Activated CD4-positive, alpha-beta T cell treated with anti-CD3 and anti-CD28 coated beads, Interleukin-2, amount 50 U/mL, for 16 hours (primary cell): ENCODE measurements at places on chromosomes 1 and 21.
A peak's percentile ranks its signal among the peaks of the same experiment; 100 is the strongest.

DNA sequence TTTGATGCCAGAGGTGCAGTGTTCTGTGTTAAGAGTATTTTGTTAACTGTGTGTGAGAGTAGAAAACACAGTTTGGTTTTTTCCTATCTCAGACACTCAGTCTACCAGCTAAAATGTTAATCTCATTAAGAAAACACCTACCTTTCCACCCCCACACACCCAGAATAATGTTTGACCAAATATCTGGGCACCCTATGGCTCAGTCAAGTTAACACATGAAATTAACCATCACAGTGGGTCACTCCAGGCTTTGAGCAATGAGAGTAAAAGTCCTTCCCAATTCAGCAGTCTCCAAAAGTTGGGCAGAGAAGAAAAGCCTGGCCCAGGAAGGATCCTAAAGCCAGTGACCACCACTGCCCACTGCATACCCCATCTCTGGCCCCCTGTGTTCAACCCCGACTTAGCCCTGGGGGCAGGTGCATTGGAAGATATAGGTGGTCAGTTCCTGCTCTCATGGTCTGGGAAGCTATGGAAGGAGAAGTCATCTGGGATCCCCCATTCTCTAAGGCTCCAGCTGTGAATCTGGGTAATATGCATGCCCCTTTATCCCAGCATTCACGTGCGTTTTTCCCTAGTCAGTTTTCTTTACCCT is 50.2 kb upstream of the CSF3R start:
- DNase-seq = no peak

DNA sequence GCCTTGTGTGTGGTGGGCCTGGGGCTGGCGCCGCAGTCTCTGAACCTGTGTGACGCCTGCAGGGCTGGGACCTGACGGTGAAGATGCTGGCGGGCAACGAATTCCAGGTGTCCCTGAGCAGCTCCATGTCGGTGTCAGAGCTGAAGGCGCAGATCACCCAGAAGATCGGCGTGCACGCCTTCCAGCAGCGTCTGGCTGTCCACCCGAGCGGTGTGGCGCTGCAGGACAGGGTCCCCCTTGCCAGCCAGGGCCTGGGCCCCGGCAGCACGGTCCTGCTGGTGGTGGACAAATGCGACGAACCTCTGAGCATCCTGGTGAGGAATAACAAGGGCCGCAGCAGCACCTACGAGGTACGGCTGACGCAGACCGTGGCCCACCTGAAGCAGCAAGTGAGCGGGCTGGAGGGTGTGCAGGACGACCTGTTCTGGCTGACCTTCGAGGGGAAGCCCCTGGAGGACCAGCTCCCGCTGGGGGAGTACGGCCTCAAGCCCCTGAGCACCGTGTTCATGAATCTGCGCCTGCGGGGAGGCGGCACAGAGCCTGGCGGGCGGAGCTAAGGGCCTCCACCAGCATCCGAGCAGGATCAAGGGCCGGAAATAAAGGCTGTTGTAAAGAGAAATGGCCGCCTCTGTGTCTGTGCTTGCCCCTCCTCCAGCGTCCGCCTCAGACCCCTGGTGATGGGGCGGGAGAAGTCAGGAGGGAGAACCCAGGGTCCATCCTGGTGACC is 788 bp downstream of the ISG15 start:
- DNase-seq = no peak

DNA sequence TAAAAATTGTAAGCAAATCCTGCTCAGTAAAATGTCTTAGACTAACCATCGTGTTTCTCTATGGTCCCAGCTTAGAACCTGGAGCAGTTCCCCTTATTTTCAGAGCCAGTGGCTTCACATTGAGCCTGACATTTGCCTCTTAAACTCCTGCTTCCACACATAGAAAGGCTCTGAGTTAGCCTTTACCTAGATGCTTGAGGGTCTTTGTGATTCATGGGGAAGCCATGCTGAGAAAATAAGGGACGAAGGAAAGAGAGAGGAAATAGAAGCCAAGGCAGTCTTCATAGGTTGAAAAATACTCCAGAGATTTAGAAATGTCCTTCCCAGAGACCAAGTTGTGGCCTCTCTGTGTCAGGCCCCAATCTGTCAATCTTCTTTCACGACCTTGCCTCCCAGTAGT is 16.1 kb upstream of the RBBP5 start:
- no peak for DNase-seq

DNA sequence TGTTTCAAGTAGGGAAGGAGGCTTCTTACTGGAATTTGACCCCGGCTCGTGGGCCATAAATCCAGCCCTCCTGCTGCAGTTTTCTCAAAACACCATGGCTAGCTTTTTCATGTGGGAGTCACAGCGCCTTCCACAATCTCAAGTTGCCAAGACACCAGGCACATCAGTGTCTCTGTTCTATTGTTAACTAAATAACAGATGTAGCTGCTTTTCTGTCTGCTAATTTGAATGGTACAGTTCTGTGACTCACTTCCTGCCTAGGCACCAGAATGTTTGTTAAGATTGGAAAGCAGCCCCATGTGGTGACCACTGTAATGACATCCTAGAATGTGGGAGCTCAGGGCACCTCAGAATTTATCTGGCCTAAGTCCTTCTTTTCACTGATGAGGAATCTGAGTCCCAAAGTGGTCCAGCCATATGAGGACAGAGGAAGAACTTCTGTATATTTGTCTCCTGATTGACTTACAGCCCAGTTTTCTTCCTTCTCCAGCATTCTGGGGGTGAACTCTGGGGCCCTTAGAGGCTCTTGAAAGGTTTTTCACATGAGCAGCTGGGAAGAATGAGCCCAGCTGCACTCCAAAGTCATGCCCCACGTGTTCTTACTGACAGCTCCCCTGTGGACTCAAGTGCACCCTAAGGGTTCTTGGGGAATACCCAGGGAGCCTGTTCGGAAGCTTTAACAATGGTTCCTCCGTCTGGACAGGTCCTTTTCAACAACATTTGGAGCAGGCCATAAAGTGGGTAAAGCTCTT is 27.5 kb downstream of the TRIM45 start:
- DNase-seq = peak; percentile 57

DNA sequence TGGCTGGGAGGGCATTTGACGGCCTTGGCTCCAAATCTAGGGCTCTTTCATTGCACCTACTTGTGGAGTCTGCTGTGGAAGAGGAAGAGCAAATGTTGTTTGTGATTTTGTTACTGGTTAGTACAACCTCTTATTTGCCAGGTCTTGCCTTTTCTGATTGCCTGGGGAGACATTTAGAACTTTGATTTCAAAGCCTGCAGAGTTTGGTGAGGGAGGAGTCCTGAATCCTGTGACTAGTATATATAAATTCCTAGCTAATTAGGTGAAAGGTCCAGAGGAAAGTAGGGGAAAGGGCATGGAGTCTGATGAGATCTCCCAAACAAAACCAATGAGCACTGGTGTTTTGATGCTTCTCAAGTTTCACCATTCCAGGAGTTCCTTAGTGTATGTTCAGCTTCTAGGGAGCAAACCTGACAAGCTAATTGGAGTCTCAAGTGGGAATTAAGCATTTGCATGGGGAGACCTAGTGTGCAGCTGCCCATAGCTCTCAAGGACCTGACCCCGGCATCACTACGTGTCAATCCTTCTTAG is 5.1 kb upstream of the HMGCS2 start:
- DNase-seq = no peak

DNA sequence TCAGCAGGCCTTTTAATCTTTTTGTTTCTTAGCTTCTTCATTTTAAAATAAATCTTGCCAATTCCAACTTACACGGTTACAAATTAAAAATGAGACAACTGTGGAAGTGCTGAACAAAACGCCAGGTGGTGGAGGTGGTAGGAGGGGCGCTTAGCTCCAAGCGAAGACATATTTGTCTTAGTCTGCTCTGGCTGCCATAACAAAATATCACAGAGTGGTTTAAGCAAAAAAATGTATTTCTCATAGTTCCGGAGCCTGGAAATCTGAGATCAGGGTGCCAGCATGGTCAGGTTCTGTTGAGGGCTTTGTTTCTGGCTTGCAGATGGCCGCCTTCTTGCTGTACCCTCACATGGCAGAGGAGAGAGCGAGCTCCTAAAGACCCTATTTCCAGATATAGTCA is 14.9 kb downstream of the IER5 start:
- DNase-seq = no peak

DNA sequence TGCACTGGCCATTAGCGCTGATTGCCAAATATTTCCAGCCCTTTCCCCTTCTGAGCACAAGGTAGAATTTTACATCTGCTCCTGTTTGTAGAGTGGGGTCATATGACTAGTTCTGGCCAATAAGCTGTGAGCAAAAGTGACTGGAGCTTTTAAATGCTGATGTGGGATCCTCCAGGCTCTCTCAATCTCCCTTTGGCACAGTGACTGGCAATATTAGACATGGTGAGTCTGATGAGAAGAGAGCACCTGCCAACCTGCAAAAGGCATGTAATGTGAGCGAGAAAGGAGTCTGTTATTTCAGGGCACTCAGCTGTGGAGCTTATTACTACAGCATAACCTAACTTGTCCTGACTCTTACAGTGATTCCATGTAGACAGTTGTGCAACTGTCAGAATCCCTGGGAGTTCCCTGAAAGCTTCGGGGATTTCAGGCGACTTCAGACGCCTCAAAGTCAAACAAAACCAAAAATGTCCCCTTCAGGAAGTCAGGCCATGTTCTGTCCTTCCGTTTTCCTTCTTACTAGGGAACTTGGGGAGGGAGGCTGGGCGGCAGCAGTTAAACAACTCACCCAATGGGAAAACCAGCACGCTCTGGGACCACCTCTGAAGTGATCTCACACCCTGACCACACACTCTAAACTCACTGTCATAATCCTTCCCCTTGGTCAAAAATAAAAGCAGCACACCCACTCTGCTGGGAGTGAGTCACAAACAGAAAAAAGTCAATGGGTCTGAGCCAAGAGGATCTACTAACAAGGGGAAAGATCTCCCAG is 3.6 kb upstream of the RASSF5 start:
- DNase-seq = peak; percentile 88

GRCh38 chr1:204659056-204659455 is 26.5 kb downstream of the LRRN2 start:
- DNase-seq = no peak

- no peak for DNase-seq
These were observed 91.4 kb upstream of the LYPLAL1 start for GRCh38 chr1:219081943-219082925.

GRCh38 chr21:33651965-33652680 is 9.8 kb downstream of the ITSN1 start:
- no peak for DNase-seq
